MV-4-11 (cell line): ENCODE measurements at places on chromosomes 12 and 14.

- DNase-seq, result no peak
Observed at GRCh38 chr14:96086574-96087077, 47.5 kb downstream of the C14orf132 start.

DNA sequence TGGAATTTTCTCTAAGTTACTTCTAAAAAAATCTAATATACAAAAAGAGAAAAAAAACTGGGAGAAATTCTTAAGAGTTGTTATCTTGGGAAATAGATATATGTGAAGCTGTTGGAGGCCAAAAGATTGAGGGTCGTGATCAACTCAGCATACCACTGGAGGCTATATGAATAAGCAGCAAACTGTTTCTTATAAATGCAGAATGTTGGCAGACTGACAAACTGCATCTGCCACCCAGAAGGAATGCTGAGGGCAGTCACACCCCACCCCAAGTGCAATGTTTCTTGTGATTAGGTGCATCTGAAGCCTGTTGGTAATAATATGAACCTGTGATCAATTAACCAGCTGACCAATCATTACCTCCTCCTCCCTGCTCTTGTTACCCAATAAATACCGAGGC lies 818.6 kb upstream of the MGAT4C start:
- no peak for DNase-seq

GRCh38 chr12:82012176-82012575 lies 253.0 kb upstream of the PPFIA2 start:
- DNase-seq, result no peak

DNA sequence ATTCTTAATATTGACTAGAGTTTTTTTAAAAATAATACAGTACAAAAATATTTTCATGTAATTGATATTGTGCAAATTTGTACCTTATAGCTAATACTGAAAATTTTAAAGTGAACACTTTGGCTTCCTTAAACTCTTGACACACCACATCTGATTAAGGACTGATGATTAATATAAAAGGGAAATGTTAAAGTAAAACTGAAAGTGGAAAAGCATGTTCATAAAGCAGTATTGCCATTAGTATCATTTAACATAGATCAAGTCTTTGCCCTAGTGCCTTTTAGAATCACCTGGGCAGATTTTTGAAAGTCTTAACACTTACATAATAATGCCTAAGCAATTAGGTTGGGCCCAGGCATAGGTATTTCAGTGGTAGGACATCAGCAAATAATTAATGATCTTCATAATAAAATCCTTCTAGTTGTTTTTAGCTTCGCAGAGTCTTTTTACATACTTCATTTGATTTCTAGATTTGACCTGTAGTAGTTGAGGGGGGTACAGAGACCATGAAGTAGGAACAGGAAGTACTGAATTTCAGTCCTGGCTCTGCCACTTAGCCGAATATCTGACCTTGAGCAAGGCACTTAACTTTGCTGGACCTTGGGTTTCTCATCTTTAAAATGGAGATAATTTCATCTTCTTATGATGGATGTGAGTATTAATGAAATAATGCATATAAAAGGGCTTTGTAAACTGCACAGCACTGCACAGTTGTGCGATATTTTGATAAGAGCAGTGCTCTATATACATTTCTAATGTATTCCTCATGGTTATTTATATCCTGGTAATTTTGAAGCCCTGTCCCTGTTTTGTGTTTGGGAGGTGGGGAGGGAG lies 43.7 kb downstream of the MARK3 start:
- DNase-seq, result no peak

DNA sequence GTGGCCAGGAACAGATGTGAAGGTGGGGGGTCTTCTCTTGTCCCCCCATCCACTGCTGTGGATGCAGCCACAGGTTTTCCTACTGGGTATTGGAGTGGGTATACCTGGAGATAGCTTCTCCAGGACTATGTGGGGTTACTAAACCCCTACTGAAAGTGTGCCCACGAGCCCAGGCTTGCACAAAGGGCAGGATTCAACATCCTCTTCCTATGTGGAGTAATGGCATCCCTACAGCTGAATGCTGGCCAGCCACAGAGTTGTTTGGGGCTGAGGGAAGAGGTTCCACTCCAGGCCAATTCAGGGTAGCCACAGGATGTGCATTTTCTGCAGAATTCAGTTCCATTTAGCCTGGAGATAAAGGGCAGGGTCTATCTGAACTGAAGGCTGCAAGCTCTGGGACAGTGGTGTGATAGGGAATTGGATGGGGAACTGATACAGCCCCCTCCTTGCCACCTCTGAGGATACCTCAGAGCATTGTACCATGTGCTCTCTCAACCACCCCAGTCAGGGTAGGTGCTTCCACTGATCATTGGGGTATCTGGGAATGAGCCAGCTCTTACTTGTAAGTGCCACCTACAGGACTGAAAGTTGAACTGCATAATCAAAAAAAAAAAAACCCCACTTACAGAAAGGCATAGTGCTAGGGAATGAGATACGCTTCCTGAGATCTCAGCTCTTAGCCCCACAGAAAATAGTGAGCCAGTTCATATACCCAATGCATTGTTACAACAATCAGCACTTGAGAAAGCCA lies 187.1 kb downstream of the KITLG start:
- DNase-seq, result peak; percentile 59

GRCh38 chr14:22822571-22823098 lies 7.1 kb upstream of the MRPL52 start:
- peak; percentile 64 for DNase-seq

DNA sequence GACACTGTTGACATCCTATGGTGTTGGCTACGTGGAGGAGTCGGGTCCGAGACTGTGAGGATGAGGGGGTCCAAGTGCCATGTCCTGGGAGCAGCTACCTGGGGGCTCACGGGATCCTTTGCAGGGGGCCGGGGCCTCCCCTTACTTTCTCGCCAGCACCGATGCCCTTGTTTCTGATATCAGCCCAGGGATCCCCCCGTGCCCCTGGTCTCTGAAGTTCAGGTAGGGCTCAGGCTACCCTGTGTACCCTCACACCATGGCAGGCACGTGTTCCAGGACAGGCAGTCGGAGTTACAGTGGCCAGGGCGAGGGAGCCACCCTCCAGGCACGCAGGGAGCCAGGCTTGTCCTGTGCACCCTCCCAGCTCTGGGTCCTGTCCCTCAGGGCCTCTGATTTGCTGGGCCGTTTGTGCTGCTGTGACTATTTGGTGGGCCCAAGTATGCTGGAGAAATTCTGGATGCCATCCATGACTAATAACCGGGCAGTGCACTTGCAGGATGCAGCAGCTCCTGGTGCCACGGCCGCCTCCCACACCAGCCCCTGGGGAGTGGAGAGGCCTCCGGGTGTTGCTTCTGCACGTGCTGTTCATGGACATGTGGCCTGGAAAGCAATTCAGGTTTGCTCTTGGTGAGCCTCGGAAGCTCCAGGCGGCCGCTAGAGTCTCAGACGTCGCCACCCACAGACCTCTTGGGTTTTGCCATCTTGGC lies 93.1 kb upstream of the SFSWAP start:
- DNase-seq, result no peak

- DNase-seq, result no peak
Observed at GRCh38 chr12:110538869-110539622, 36.9 kb downstream of the RAD9B start.
